ENCODE measurements at places on chromosomes 7 and 10.
A peak's percentile ranks its signal among the peaks of the same experiment; 100 is the strongest.

- DNase-seq: no peak
These were observed at the start of gene EN2 for GRCh38 chr7:155458111-155458877. EN2 (plus strand) TSS chr7:155458129; CDS start chr7:155458378, 249 bp downstream.

- peak; percentile 13 for DNase-seq
These were observed 736 bp upstream of the ITIH5 start for GRCh38 chr10:7667262-7668141.

- DNase-seq: no peak
These were observed 27.6 kb downstream of the ERLIN1 start for GRCh38 chr10:100158044-100158805.

- DNase-seq: no peak
These were observed 185.6 kb downstream of the PAXIP1 start for GRCh38 chr7:154817224-154817896.

DNA sequence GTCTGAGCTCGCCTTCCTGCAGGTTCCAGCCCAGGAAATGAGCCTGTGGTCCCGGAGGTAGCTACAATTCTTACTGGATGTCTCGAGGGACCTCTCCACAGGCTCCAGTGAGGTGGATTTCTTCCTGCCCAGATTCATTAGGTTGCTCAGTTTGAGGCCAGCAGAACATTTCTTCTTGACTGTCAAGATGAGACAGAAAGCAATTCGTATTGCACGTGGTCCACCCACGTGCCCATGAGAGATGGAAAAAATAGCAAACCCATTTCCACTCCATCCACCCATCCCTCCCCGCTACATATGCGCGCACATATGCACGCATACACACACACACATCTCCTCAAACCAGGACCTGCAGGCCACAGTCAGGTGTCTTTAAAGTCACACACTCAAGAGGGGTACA lies 68.7 kb downstream of the VWA2 start:
- DNase-seq: no peak

All from NCI-H146 (cell line).